Amygdala (tissue), 56 donors: ENCODE measurements at places on chromosomes 5 and 9.

GRCh38 chr5:172944741-172945140 is 14.5 kb upstream of the RPL26L1 start:
- DNase-seq, result no peak

GRCh38 chr5:5332287-5332686 is 90.2 kb upstream of the ICE1 start:
- no peak for DNase-seq

DNA sequence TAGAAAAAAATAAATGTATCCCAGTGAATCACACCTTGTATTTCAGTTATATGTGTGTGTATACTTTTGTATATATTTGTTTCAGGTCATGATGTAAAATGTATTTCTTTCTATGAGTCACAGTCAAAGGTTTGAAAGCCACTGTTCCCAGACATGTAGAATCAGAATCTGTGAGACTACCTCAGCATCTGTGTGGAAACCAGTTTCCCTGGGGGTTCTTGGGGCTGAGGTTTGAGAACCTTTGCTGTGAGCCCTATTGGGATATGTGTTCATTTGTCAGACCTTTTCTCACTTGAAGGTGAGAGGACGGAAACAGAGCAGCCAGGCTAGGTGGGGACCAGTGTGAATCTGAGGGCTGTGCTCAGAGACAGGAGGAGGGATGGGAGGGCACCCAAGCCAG is 78.7 kb upstream of the SAP30L start:
- no peak for DNase-seq

DNA sequence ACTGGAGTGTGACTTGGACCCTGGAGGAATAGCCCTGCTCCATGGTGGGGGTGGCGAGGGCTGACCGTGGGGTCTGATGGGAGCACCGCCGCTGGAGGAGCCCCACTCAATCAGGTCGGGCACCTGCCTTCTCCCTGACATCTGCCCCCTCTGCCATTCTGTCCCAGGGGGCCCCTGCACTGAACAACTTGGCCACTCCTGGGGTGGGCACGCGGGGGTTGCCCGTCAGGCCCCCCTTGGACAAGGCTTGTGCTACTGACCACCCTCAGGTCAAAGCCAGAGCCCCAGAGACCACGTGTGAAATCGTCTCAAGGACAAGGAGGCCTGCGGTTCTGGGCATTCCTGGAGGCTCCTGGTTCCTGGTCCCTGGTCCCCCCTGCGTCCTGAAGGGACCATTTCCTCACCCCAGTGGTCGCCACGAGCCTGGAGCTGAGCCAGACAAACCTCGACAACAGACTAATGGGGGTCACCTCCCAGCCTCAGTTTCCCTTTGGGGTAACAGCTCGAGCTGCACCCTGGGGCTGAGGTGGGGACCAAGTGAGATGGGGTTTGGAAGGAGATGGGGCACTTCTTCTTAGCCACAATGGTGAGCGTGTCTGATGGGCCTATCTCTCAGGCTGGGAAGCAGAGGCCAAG is 73.4 kb upstream of the RNU6ATAC start:
- no peak for DNase-seq

DNA sequence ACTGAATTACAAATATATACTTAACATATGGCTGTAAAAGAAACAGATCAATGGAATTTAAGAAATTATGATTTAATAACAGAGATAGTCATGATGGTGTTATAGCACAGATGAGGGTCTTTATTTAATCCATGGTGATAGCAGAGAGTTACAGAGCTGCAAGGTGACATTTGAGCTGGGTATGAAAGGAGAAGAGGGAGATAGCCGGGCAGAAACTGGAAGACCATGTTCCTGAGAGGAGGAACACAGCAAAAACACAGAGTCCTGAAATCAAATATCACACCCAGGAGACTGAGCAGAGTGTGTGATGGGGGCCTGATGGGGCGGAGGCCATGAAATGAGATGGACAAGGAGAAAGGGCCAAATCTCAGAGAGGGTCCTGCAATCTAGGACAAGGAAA is 163.4 kb downstream of the PJA2 start:
- DNase-seq, result no peak

- DNase-seq, result no peak
Measured at GRCh38 chr5:142455856-142456255, 131.0 kb upstream of the SPRY4 start.

GRCh38 chr5:163951069-163951468 is 445.6 kb downstream of the MAT2B start:
- DNase-seq, result no peak

GRCh38 chr9:14441976-14442651 is 128.2 kb upstream of the NFIB start:
- DNase-seq, result no peak
